ENCODE measurements at places on chromosomes 7 and 10. TPM values are rescaled to one million over a fixed set of nuclear protein-coding genes. Genes with fewer than 3 reads are reported as not detected.

DNA sequence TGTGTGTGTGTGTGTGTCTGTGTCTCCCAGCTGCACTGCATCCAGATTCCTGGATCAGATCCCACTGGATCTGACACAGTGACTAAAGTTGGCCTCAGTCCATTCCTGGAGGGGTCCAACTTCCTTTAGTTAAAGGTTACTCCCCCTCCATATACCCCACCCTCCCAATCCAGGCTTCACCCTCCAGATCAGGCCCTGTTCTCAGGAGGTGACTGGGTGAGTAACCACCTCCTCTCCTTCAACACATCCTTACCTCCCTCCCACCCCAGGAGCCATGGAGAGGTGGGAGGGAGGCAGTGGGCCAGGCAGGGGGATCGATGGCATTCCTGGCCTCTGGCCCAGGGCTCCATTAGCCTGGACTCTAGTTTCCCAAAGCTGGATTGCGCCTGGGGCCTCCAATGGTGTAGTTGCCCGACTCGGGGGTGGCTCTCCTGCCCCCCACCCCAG is 11.3 kb downstream of the KCNIP2 start:
- no peak for DNase-seq

DNA sequence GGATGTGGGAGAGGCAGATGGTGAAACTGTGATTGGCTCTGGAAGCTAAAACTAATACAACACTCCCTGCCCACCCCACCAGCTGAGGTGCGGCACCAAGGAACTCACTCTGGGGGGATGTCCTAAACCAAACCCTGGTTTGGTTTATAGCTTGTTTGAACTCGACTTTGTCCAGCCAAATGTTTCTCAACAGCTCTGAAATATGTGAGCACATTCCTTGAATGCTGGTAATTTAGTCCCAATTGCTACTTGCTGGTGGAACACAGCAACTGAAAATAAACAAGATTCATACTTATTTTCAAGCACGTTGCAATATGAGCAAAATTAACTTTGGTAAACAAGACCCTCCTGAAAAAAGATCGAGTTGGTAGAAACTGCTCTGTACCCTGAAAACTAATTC is 39.7 kb upstream of the CARD11 start:
- DNase-seq, result no peak

GRCh38 chr7:100189061-100189460 is 11.3 kb downstream of the STAG3 start:
- no peak for DNase-seq

GRCh38 chr10:127193125-127193524 is 3.3 kb downstream of the INSYN2A start:
- no peak for DNase-seq

NEURL1 gene
- 4.9 TPM for total RNA-seq
